ENCODE measurements at places on chromosomes 2 and 18.

DNA sequence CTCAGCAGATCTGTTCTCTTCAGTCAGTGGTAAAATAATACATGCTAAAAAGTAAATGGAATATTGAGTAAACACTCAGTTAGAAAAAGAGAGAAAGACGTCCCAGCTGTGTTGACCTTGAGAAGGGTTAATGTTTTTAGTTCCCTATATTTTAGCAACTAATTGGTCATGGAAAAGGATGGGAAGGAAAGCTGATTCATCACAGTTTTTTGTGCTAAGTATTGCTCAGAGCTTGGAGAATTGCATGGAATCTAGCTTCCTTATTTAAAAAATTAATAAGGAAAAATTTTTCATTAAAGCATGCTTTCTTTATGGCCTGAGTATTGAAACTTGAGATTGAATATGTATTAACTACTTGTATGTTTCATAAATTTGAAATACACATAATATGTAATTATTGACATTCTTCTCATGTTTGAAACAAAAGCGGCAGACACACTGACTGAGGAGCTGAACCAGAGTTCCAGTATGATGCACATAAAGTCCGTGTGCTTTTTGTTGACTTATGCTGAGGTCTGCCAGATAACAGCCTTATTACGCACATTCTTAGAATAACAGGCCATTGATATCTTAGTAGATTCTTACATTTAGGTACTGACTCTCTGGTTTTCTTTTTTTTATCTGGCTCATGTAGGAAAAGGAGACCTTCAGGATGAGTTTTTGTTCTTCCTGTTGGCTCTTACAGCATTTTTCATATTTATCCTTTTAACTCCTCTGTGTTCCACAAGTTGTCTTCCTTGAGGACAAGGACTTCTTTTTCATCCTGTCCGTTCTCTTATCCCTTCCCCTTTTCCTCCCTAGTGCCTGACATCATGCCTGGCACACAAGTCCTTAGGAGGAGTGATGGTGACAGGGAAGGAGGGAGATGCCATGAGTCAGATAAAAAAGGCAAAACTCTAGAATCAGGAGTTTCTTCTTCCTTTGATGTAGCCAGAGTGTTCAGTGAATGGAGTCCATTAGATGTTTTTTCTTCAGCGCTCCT lies 194.1 kb downstream of the PTPRM start:
- no peak for DNase-seq

- DNase-seq, result no peak
Observed at GRCh38 chr2:88471083-88471942, 18.8 kb upstream of the FOXI3 start.

GRCh38 chr2:119293254-119293653 lies 69.6 kb downstream of the STEAP3 start:
- no peak for DNase-seq

- no peak for DNase-seq
Observed at GRCh38 chr2:204722207-204722606, 176.9 kb downstream of the PARD3B start.

GRCh38 chr2:54879598-54880332 lies 156.3 kb downstream of the EML6 start:
- DNase-seq, result no peak

DNA sequence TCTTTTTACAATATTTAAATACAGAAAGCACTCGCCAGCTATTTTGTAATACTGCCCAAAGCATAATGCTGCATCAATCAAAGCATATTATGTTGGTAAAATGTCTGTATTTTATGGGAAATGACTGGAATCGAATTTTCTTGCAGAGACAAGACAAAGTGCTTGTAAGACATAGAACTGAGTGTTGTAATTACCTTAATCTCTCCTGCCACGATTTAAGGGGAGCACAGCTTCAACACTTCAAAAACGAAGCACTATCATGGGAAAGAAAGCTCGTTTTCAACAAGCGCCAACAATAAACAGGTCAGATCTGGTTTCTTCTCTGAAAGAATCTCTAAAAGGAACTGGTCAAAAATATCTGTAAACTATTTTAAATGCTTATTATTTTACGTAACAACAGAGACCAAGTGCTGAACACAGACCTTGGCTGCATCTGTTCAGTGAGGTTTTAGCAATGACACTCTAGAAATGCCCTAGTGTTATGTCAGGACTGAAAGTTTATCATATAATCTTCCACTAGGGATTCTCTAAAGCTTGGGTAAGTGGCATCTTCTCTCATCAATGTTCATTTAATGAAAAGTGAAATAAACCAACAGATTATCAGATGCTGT lies 19.0 kb downstream of the RND3 start:
- no peak for DNase-seq

DNA sequence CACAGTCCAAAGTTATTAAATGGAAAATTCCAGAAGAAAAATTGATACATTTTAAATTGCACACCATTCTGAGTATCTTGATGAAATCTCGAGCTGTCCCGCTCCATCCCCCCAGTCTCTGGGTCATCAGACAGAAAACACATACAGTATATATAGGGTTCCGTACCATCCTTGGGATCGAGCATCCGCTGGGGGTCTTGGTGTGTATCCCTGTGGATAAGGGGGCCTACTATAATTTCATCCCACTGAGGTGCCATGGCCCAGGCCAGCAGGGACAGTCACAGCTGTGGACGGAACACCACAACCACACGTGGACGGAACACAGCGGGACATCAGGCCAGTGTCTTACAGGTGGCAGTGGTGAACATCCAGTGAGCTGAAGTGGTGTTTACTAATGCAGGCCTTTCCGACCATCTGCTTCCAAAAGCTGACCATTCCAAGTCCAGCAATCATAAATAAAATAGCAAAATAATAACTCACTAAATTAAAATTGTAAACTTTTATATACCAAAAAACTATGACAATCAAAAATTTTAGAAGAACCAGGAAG lies 14.0 kb downstream of the TWIST2 start:
- no peak for DNase-seq

DNA sequence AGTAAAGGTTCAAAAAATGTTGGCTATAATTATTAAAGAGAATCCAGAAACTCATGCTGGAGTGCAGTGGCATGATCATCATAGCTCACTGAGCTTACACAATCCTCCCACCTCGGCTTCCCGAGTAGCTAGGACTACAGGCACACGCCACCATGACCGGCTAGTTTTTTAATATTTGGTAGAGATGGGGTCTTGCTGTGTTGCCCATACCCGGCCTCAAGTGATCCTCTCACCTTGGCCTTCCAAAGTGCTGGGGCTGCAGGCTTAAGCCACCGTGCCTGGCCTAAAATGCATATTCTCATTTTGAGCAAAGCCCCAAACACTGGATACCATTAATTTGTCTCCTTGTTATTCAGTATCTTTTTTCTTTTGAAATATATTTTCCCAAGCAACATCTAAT lies 32.4 kb downstream of the MEMO1 start:
- no peak for DNase-seq

DNA sequence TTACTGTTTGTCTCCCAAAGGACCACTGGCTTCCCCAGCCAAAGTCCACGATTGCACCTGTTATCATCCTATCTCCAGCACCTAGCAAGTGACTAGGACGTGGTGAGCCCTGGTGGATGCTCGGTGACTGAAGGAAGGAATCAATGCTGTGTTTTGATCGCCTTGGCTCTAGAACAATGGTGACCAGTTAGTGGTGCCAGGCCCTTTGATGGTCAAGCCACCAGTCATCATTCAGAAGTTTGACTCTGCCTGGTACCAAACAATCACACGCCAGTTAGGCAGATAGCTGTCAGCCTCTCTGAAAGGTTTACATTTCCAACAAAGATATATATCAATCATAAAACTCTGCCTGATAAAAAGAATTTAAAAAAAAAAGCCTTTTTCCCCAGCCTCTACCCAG lies 244.1 kb downstream of the SH3BP4 start:
- no peak for DNase-seq

DNA sequence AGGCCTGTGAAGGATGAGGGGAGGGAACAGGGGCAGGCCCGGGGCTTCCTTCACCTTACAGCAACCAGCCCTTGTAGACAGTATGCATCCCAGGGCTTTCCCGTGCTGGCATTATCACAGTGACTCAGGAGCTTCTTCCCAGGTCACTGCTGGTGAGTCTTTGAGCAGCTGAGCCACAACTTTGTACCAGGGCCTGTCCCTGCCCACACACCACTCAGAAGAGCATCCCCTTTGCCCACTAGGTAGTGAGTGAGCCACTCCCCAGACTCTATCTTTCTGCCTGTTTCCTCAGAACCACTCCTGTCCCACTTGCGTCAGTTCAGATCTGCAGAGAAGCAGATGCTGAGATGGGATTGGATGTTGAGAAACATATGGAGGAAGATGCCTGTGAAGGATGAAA lies 69.6 kb upstream of the ALPP start:
- DNase-seq, result no peak

- DNase-seq, result no peak
Observed at GRCh38 chr2:224271617-224272236, 130.2 kb downstream of the FAM124B start.

GRCh38 chr2:9573840-9574239 lies 18.2 kb upstream of the ADAM17 start:
- DNase-seq, result no peak

DNA sequence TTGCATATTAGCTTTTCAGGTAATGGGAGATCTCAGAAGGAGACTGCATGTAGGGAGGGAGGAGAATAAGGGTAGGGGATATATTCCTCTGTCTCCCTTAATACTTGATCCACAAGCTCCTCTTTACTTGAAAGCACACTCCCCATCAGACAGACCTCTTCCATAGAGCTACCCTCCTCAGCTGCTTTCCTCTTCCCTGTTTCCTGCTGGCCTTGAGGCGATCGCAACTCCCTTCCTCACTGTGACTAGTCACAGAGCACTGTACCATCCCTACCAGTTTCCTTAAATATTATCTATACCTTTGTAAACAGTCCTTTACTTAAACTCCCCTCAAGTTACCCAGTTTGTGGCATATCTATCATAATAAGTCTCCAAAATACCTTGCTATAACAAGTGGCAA lies 10.9 kb downstream of the ROCK1 start:
- DNase-seq, result no peak

GRCh38 chr2:160984426-160985077 lies 175.7 kb upstream of the TANK start:
- no peak for DNase-seq

DNA sequence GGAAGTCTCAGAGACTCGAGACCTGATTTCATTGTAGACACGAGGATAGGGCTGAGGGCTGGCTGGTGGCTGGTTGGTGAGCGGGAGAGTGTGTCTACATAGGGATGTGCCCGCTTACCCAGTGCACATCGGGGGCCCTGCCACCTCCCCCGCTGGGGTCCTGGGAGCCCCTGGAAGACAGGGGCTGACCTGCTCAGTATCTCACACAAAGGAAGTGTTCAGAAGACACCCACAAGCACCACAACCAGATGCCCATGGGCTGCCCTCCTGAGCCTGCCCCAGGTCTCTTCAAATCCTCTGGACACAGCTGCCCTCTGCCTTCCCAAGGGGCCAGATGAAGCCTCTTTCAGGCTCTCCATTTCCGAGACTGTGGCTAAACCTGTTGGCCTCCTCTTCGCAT lies 43.1 kb downstream of the MYCN start:
- DNase-seq, result no peak

- no peak for DNase-seq
Observed at GRCh38 chr18:37412829-37413228, 152.8 kb downstream of the CELF4 start.

GRCh38 chr2:153770359-153770991 lies 101.2 kb upstream of the GALNT13 start:
- no peak for DNase-seq

GRCh38 chr2:177740700-177741099 lies 331.9 kb downstream of the PDE11A start:
- no peak for DNase-seq

GRCh38 chr2:59655809-59656208 lies 897.6 kb downstream of the BCL11A start:
- no peak for DNase-seq

GRCh38 chr2:122239440-122239839 lies 484.0 kb downstream of the TSN start:
- DNase-seq, result no peak

- DNase-seq, result no peak
Observed at GRCh38 chr2:200461846-200462710, 47.8 kb downstream of the KCTD18 start.

DNA sequence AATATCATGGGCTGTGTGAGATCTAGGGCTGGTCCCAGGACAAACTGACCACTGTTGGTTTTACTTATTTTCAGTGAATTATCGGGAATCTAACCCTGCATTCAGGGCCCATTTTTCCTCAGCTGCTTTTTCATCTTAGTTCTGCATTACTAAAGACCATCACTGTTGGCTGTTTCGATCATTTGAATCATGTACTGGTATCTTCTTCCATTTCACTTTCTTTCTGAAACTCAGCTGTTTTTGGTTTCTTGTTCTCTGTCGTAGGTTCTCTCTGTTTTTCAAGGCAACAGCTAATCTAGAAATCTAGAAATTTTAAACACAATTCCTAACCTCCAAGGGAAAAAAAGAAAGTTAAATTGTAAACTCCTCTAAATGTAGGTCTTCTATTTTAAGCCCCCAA lies 159.9 kb upstream of the SESTD1 start:
- no peak for DNase-seq

DNA sequence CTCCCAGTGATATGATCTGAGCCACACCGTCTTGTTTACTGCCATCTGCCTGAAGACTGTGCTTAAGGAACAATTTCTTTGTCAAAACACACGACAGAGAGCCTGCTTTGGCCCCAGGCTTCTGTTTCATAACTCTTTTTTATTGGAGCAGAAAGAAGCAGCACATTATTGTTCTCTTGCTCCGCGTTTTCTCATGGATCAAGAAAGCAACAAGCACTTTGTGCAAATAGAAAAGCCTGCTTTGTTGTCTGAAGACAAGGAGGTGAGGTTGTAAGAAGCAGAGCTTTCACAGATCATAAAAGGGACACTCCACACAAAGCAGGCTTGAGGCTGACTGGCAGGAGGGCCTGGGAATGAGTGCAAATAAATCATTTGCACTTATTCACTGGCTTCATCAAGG lies 118.3 kb upstream of the FAM136A start:
- DNase-seq, result no peak

DNA sequence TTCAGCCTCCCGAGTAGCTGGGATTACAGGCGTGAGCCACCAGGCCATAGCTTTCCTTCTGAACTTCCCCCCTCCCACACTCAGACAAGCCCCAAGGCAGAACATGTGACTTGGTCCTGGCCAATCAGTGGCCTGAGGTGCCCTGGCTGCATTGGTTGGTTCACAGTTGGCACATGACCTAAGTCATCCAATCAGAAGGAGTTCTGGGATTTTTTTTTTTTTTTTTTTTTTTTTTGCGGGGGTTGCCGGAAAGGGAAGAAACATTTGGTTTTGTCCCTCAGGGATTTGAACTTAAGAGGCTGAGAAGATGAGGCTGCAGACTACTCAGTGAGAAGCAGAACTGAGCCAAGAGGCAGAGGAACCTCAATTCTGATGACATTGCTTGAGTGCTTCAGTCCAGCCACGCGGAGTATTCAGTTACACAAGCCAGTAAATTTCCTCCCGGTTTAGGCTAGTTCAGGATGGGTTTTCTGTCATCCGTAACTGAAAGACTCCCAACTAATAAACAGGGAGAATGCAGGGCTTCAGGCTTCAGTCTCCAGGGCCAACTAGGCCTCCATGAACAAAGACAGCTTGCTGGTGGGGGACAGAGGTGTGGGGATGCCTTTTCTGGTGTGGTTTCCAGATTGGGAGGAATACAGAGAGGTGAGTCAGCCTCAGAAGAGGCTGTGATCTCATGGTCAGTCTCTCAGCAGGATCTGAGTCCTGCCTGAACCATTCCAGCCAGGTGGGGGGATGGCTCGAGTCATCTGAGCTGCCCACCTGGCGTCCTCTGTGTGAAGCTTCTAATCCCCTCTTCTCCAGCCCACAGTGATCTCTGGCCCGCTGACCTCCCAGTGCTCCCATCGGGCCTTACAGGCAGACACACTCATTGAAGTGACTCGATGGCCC lies 9.2 kb downstream of the PTMA start:
- DNase-seq, result no peak

- DNase-seq, result no peak
Observed at GRCh38 chr18:25326361-25326952, 25.5 kb downstream of the ZNF521 start.

- no peak for DNase-seq
Observed at GRCh38 chr2:33134086-33134771, 187.5 kb downstream of the LTBP1 start.
